ENCODE measurements at places on chromosomes 2 and 18. TPM values are rescaled to one million over a fixed set of nuclear protein-coding genes. Genes with fewer than 3 reads are reported as not detected.

- DNase-seq = peak; percentile 26
These were observed 30.5 kb upstream of the IMPA2 start for GRCh38 chr18:11950824-11951223.

DNA sequence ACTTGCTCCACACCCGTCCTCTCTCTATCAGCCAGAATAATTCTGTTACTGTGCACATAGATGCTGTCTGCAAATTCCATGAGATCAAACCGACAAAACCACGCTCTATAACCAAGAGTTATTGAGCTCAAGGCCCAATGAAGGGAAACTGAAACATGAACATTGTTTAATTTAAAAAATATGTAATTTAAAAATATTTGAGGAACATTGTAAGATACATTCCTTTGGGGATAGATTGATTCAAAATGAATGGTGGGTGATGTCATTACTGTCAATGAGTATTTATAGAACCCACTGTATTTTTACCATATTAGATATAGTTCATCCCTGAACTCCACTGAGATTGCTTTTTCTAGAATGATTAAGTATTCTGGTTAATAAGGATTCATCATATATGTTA, 50.4 kb downstream of the NCKAP5 start:
- no peak for DNase-seq

DNA sequence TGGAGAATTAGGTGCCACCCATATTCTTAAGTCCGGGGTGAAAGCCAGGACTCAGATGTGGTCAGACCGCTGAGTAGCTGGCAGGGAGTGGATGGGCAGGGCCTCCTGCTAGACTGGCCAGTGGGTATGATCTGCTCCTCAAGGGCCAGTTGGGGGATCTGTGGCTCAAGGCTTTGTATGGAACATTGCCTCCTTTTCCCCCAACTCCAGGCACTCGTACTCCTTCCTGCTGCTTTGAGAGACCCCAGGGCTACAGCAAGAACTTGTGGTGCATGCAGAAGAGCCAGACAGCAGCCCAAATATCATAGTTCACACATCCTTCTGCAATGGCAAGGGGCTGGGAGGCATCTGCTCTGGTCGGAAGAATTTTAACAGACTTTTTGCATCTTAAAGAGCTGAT, 61.7 kb downstream of the PDCL3 start:
- DNase-seq = peak; percentile 9

DNA sequence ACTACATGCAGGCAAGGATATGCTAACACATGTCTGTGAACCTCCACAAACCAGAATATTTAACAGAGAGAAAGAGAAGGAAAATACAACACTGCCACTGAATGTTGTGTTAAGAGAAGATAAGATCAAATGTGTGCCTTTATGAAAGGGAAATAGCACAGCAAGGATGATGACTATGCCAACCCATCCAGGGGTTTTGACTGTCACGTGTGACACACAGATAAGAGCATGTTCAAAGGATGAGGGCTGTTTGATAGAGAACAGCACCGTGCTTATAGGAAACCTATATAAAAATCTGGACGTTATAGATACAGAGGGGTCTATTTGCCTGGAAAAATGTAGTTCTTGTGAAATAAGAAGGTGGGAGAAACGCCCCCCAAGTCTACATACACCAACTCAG, 911.8 kb downstream of the CPS1 start:
- DNase-seq = no peak

DNA sequence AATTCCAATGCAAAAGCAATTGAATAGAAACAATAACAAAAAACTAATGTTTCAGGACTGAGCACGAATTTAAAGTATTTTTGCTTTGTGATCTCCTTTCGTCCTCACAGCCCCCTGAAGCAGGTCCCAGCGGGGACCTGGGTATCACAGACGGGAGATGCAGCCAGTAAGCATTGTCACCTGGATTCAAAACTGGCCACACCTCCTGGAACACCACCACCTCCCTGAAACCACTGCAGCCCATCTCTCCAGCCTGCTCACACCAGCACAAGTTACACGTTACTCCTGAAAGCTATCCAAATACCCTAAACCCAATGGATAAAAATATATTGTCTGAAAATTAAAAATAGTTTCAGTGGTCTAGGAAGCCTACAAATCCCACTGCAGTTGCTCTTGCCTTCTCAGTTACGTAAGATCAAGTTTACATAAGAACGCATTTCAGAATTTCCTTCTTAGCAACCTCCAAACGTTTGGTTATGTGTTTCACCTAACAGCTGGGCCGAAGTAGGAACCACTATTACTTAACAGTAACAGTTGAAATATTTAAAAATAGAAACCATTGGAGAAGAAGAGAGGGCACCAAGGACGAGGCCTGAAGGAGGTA, 178.0 kb downstream of the HDAC4 start:
- DNase-seq = no peak

GRCh38 chr2:234352270-234352669, 144.6 kb downstream of the ARL4C start:
- DNase-seq = no peak

GRCh38 chr18:75824661-75825060, 397.2 kb upstream of the SMIM21 start:
- no peak for DNase-seq

- DNase-seq = no peak
These were observed 128.0 kb upstream of the GYPC start for GRCh38 chr2:126527836-126528490.

The ALPG gene
- total RNA-seq = not detected

The MRO gene
- total RNA-seq = 1.4 TPM

The SH3RF3 gene
- total RNA-seq = 11.2 TPM

The CD8A gene
- total RNA-seq = 0.62 TPM

The QPCT gene
- total RNA-seq = 5.2 TPM

The EPB41L3 gene
- 14.0 TPM for total RNA-seq

The SMARCAL1 gene
- 13.2 TPM for total RNA-seq

The ITPRIPL1 gene
- total RNA-seq = 0.83 TPM

The PGAP1 gene
- 7.7 TPM for total RNA-seq

The EFEMP1 gene
- 48.5 TPM for total RNA-seq

Measured in cardiac septum (tissue), 1 donor.